ENCODE measurements at places on chromosomes 11 and 22.

- DNase-seq: no peak
These were observed 2.1 kb downstream of the RNF141 start for GRCh38 chr11:10538924-10539323.

DNA sequence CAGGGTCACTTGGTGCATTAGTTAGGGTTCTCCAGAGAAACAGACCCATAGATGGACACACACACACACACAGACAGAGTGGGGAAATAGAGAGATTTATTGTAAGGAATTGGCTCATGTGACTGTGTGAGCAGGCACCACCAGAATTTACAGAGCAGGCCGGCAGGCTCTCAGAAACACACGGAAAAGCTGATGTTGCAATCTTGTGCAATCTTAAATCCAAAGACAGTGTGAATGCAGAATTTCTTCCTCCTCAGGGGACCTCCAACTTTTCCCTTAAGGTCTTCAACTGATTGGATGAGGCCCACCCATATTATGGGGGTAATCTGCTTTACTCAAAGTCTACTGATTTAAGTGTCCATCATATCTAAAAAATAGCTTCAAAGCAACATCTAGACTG is 49.8 kb downstream of the APIP start:
- no peak for DNase-seq

GRCh38 chr22:38940811-38941384 is 16.5 kb upstream of the APOBEC3A start:
- no peak for DNase-seq

- no peak for DNase-seq
These were observed 16.3 kb downstream of the LDHAL6A start for GRCh38 chr11:18471995-18472394.

- no peak for DNase-seq
These were observed 63.3 kb downstream of the ZC3H12C start for GRCh38 chr11:110156503-110156902.

DNA sequence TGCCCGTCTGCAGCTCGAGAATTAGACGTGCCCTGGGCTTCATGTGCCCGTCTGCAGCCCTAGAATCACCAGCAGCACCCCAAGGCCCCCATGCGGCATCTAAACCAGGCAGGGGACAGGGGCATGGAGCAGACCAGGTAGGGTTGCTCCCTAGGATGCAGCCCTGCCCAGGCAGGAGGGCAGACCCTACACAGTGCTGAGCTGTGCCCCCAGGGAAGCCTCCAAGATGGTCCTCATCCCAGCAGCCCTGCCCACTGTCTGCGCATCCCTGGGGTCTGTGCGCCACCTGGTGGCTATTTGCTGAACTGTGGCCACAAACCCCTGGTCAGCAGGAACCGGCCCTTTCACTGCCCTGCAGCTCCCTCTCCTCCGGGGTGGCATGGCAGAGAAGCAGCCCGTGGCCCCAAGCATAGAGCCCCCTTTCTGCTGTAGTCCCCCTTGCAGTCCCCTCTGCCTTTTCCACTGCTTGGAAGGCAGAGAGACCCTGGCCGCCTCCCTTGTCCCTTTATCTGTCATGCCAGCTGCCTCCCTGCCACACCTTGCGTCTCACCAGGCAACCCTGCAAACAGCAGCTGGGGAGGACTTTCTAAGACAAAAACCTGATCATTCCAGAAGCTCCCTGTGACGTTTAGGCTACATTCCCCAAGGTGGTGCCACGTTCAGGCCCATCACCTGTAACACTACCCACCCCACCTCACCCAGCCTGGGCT is 86.6 kb downstream of the KCNQ1 start:
- peak; percentile 55 for DNase-seq

GRCh38 chr22:37995460-37995859 is 11.1 kb upstream of the SOX10 start:
- DNase-seq: no peak

GRCh38 chr11:69427906-69428880 is 53.3 kb upstream of the LINC01488 start:
- no peak for DNase-seq

DNA sequence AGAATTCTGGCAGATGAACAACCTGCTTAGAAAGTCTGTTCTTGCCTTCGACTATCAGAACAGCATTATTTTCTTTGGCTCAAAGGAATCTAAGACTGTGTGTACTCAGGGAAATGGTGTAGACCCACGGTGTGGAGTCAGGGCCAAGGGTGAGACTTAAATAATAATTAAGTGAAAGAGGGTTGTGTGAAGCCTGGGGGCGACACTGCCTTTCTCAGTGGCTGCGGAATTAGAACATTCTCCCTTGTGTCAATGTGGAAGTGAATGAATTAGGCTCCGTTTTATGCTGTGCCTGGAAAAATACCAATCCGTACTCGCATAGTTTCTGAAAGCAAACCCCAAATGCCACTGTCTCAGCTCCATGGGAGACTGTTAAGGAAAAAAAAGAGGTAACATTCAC is 50.7 kb downstream of the NAV2 start:
- DNase-seq: no peak

DNA sequence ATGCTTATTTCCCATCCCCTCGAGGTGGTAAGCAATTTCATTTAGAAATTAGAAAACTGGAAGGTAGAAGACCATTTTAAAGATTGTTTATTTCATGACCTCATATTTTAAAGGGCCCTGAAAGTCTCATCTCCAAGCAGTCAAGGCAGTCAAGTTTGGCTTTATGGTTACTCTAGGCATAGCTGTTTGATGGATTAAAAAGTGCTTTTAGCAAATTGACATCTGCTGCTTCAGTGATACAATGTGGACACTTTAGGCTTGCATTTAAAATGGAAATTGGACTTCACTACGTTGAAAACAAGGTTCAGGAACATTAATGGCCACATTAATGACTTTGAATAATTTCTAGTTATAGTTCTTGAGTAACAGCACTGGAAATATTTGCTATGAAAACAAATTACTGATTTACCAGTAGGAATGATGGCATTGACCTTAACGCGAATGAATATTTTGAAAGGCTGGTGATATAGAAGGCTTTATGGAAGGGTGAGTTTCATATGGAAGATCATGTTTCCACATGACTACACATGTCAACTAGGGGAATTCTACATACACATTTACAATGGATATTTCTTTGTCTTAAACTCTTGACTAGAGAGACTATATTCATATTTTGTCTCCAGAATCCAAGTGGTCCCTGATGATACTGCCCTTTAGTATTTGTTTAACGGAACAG is 873.5 kb downstream of the JRKL start:
- no peak for DNase-seq

GRCh38 chr11:63629426-63629825 is 15.2 kb upstream of the PLAAT3 start:
- no peak for DNase-seq
